ENCODE measurements at places on chromosomes 3 and 15.

DNA sequence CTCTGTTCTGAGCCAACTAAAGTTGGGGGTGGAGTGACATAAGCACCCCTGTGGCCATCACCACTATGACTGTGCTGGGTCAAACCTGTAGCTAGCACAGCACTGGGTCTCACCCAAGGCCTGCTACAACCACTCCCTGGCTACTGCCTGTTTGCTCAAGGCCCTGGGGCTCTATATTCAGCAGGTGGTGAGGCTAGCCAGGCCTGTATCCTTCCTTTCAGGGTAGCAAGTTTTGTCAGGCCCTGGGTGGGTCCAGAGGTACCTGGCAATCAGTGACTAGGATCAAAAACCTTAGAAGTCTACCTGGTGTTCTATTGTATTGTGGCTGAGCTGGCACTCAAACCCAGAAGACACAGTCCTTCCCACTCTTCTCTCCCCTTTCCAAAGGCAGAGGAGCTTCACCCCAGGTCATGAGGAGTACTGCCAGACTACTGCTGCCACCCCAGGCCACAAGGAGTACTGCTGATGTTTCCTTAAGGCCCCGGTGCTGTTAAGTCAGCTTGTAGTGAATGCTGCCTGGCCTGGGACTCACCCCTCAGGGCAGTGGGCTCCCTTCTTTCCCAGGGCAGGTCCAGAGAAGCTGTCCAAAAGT is 170.8 kb downstream of the IGSF11 start:
- no peak for DNase-seq

- DNase-seq = no peak
Observed at GRCh38 chr3:101497803-101498202, 15.2 kb downstream of the SENP7 start.

GRCh38 chr3:17846466-17846865 is 104.0 kb upstream of the TBC1D5 start:
- DNase-seq = no peak

DNA sequence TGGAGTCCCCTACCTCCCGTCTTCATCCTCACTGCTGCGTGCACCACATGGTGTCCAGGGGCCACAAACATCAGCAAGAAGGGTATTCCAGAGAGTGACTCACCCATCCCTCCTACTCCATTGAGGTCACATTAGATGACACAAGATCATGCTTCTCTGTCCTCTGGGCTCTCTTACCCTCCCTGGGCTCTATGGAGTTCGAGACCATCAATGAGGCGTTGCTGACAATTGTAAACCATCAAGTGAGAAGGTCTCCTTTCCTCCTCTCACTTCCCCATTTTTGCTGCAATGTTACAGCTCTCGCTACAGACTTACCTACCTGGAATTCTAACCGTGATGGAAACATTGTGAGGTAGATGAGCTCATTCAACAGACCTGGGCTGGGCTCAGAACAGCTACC is 51.7 kb downstream of the HMCES start:
- no peak for DNase-seq

- no peak for DNase-seq
Observed at GRCh38 chr3:44415421-44415820, 62.0 kb downstream of the ZNF445 start.

- no peak for DNase-seq
Observed at GRCh38 chr3:180523040-180523439, 78.9 kb upstream of the TTC14 start.

Measured in heart left ventricle (tissue), 16 donors.